ENCODE measurements at places on chromosomes 7 and 10.

DNA sequence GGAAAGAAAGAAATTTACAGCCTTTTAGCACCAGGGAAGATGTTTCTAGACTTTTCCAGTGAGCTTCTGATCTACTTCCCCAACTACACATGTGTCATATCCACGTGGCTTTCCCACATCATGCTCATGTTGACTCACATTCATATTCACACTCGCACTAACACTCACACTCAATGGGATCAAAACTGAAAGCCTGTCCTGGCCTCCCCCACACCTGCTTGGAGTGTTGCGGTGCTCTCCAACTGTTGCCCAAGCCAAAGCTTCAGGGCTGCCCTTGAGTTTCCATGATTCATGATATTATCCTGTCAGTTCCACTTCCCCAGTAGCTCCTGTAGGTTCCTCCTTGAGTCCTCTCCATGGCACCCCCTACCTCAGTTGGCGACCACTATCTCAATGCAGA, 444.4 kb downstream of the GATA3 start:
- no peak for DNase-seq

- DNase-seq: no peak
These were observed 352.0 kb downstream of the PCLO start for GRCh38 chr7:82810558-82811259.

GRCh38 chr7:7060828-7061599, 121.3 kb upstream of the C1GALT1 start:
- DNase-seq: no peak

DNA sequence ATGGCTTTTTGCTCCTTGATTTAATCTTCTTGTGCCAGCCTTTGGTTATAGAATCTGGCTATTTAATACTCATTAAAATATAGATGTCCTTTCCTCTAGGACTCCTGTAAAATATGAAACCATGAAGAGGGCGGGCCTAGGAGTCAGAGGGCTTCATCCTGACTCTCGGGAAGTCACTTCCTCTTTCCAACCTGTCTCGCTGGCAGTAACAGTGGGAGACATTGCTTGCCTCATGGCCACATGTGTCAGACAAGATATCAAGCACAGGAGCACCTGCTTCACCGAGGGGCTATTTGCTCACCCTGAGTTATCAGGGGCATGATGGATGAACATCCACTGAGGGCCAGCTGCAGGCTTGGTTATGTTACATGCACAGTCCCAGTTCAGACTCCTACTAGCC, 31.0 kb downstream of the SLIT1 start:
- no peak for DNase-seq

- no peak for DNase-seq
These were observed 148.3 kb upstream of the BMPER start for GRCh38 chr7:33757050-33757449.

DNA sequence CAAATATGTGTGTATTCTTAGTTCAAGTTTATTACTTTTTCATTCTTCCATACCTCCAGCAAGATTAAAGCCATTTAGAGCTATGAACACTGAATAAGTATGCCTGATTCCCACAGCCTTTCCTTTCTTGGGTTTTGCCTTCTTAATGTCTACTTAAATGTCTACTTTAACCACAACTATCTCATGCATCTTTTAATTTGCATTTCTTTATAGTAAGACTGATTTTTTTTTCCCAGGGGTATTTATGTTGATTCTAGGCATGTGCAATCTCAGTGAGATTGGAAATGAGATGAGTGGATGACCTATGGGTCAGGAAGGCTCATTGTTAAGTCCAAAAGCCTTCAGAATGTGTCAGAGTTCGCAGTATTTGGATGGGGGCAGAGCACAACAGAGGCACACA, 3.6 kb downstream of the PCBD1 start:
- no peak for DNase-seq

GRCh38 chr7:45031829-45032228, 31.8 kb downstream of the CCM2 start:
- DNase-seq: no peak

- no peak for DNase-seq
These were observed 24.7 kb upstream of the PIK3CG start for GRCh38 chr7:106840342-106840741.

DNA sequence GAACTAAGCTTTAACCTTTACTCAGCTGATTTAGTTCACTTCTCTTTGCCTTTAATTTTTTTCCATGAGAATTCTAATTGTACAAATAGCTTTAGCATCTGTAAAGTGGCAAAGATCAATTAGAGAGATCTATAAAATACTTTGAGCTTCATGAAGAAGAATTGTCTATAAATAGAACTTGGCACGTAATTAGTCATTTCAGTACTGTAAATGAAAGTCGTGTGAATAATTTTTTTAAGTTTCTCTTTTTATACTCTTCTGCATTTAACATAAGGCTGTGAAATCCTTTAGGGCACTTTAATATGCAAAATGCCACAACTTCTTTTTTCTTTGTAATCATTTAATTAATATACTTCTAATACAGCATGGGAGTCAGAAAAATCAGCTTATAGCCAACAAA, 177.8 kb downstream of the CSTF2T start:
- no peak for DNase-seq

- DNase-seq: no peak
These were observed 27.3 kb downstream of the EMX2 start for GRCh38 chr10:117569610-117570390.

DNA sequence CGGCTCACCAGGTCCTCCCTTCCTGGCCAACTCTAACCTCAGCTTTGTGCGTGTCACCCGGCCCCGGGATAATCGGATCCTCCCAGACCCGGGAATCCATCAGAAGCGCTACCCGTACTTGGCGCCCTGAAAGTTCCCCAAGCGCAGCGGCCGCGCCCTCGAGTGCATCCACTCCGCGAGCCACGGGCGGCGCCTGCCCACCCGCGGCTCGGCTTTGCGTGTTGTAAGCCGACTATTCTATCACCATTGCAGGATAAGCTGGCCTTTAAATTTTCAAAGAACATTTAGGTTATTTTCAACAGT, 35.7 kb upstream of the EBLN1 start:
- DNase-seq: peak; percentile 22

GRCh38 chr10:98539578-98539977, 92.8 kb upstream of the HPS1 start:
- no peak for DNase-seq

DNA sequence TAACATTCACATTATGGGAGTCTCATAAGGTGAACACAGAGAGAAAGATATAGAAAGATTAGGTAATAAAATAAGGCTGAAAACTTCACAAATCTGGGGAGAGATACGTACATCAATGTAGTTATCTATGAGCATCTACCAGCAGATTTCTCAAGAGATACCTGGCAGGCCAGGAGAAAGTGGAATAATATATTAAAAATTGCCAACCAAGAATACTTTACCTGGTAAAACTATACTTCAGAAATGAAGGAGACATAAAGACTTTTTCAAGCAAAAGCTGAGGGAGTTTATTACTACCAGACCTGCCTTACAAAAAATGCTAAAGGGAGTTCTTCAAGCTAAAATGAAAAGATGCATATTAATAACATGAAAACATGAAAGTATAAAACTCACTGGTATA, 78.8 kb upstream of the COMTD1 start:
- no peak for DNase-seq

- DNase-seq: no peak
These were observed 495.2 kb downstream of the DNAJB6 start for GRCh38 chr7:157832006-157832405.

DNA sequence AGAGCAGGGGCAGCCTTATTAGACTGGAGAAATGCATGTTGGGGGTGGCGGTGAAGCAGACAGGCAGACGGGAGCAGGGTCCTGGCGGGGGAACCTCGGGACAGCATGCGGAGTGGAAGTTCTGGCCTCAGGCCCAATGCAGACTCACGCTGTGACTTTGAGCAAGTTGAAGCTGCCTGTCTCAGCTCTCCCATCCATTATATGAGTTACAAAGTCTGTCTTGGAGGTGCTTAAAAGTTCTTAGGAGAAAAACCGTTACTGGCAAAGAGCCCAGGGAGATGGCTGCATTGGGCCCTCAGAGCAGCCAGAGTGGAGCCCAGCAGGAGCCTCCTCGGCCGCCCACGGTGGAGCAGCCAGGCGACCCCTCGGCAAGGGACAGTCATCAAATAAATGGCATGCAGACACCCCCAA, 509.5 kb downstream of the PLXNA4 start:
- DNase-seq: no peak

DNA sequence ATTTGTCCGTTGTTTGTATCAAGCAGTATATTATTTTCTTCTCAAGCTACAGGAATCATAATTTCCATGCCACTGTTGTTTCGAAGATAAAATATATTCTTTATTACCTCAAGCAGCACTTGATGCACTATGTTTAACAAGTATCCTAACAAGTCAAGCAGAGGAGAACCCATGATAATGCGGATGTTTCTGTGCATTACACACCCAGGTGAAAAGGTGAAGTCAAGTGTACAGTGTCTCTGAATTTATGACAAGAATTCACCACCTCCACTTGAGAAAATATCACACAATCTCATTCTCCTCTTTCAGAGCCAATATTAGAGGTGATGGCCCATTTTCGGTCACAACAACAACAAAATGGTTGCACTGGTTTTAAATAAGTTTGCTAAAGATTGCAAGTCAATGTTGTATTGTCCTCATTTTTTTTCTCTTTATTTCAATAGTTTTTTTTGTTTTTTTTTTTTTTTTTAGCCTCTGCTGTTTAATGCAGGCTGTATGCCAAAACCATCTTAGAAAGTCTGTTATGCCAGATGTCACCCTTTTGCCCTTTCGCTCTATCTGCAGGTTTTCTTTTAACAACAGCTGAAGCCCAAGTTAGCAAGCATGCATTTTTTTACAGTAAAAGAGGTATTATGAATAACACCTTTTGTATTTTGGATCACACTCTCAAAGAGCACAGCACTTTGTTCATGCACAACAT, 568.7 kb upstream of the LRRN3 start:
- DNase-seq: no peak

GRCh38 chr7:15463801-15464666, 97.8 kb downstream of the AGMO start:
- DNase-seq: no peak

DNA sequence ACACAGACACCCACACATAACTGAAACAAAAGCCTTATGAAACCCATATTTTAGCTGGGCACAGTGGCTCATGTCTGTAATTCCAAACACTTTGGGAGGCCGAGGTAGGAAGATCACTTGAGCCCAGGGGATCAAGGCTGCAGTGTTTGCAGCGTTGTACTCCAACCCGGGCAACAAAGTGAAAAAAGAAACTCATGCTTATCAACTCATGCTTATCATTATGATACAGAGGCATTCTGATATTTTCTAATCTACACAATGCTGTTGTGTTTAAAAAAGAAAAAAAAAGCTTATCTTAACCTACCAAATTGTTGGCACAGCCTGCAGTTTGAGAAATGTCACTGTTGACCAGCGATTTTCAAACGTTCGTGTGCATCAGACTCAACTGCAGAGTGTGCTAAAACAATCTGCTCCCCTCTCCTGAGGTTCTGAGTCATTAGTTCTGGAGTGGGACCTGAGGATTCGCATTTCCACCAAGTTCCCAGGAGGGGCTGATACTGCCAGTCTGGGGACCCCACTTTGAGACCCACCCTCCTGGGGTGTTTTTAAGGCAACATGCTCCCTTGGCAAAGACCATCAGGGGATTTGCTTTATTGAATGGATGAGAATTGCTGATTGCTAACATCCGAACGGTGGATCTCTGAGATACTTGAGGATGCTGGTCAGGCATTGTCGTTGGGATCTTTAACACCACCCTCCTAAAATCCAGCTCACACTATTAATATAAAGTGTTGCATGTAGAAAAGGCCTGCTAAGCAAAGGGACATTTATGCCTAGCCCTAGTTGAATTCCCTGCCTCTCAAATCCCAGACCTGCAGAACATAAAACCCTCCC, 16.2 kb downstream of the CHST3 start:
- DNase-seq: no peak

- DNase-seq: no peak
These were observed 847.5 kb downstream of the LRMDA start for GRCh38 chr10:76278811-76279460.

DNA sequence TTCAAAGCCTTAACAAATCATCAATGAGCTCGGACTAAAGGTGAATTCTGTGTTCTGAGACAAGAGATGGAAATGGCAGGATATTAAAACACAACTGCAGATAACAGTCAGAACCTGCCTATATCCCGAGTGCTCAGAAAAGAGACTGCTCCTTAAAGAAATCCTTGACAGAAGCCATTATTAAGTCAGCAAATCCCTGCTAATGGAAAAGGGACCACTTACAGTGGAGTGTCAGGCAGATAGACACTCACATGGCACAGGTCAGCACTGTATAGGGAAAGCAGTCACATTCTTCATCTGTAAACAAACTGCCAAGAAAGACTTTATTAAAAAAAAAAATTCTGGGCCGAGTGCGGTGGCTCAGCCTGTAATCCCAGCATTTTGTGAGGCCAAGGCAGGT, 147.5 kb upstream of the LRRTM3 start:
- no peak for DNase-seq

- DNase-seq: no peak
These were observed 165.5 kb downstream of the PKD1L1 start for GRCh38 chr7:47782792-47783191.

DNA sequence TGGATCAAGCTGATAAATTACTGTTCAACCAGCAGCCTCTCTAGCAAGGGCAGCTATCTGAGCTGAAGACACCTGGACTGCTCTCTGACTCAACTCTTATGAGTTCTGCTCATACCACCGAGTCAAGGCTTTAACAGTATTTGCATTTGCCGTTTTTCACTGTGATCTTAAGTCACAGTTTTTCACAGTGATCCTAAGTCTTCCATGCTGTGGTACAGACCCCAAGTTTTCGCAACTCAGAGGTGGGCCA, 31.3 kb downstream of the PIP4K2A start:
- DNase-seq: no peak

DNA sequence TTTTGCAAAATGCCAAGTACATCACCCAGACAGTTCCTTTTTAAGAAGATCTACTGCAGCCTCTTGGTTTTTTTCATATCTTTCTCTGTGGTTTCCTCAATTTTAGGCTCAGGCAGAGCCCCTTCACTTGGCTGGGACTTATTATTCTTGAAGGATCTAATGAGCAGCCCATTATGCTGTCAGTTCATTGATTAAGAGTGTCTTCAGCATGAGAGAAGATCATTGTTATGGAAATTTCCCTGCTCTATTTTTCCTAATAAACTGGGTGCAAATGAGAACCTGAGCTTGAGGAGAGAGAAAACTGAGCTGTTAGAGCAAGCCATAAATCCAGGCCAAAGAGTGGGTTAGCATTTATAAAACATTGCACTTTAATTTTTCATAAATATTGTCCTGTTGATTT, 146.5 kb downstream of the SEC23IP start:
- DNase-seq: no peak

DNA sequence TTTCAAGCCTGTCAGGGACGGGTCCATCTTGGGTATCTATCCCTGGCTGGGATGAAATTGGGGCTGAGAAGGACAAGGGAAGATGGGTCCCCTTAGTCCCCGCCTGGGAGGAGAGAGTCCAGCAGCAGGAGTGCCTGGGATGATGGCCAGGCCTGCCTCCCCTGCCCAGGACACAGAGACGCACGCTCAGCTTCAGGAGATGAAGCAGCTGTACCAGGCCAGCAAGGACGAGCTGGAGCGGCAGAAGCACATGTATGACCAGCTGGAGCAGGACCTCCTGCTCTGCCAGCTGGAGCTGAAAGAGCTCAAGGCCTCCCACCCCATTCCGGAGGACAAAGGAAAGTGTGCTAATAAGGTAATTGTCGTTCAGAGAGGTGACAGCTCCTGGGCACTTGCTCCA, 15.4 kb downstream of the CCDC136 start:
- DNase-seq: no peak

- no peak for DNase-seq
These were observed 37.4 kb downstream of the GBX1 start for GRCh38 chr7:151129960-151130591.

GRCh38 chr10:69648461-69648860, 18.4 kb downstream of the FAM241B start:
- DNase-seq: no peak

- DNase-seq: no peak
These were observed 29.7 kb downstream of the AP3M1 start for GRCh38 chr10:74120911-74121310.

Data from stimulated activated CD4-positive, alpha-beta T cell treated with anti-CD3 and anti-CD28 coated beads, Interleukin-15, amount 100 ng/mL, for 1 hour (primary cell).